HuH-7 (cell line): ENCODE measurements at places on chromosomes 4 and X.

- no peak for DNase-seq
Observed at GRCh38 chrX:154030266-154030665, 10.6 kb upstream of the IRAK1 start.

GRCh38 chr4:76689145-76689817, 208.7 kb downstream of the SOWAHB start:
- DNase-seq, result peak; percentile 53

DNA sequence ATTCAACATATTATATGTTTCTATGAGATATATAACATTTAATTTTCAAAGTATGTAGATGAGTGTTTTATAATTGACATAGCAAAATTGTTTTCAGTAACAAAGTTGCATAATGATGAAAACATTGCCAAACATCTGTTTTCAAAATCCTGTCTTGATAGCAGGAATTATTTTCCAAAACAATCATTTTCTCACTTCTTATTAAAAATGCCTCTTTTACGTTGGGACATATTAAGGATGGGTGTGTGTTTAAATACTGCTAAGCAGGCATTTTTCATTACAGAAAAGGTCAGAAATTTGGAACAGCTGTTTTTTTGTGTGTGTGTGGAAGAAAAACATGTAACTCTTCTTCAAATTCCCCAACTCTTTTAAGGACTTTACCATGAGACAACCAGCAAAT, 452.0 kb downstream of the SPRY1 start:
- DNase-seq, result no peak

DNA sequence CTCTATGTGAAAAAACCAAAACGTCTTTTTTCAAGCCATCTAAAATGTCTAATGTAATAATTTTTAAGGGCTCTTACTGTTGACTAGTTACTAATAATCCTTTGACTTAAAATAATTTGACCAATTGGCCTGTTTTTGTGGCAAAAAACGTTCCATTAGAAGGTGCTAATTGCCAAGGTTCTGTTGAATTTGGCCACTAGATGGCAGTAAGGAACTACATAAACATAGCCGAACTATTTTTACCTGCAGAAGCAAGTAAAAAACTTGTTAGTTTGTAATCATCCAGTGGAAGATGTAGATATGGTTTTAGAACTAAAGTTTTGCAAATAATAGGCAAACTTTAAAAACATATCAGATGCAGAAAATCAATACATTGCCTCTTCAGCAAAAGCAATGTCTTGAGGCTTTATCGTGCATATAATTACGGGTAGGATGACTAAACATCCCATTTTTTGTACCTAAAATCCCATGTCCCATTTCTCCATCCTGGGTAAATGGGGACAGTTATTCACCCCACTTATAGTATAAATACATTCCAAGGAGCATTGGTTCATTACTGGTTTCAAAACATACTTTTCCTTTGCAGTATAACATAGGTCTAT, 57.6 kb downstream of the PROM1 start:
- peak; percentile 43 for DNase-seq

DNA sequence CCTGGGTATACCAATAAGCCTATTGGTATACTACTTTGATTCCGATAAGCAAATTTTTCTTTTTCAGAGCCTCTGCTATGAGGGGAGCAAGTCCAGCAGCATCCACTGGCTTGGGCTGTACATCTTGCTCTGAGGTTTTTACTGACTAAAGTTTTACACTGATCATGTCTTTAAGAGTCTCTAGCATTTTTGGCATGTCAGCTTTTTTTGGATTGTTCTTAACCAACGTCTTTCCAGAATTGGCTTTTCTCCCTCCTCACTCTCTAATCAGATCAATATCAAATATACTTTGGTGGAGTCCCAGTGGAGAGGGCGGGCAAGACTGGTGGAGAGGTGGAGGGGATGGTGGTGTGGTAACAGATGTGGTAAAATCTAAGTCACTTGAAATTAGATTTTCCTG, 196.8 kb downstream of the HEPH start:
- DNase-seq, result no peak

- no peak for DNase-seq
Observed at GRCh38 chr4:139017861-139018260, 2.3 kb downstream of the NOCT start.

GRCh38 chrX:137568741-137569469, 3.0 kb downstream of the ZIC3 start:
- DNase-seq, result no peak

DNA sequence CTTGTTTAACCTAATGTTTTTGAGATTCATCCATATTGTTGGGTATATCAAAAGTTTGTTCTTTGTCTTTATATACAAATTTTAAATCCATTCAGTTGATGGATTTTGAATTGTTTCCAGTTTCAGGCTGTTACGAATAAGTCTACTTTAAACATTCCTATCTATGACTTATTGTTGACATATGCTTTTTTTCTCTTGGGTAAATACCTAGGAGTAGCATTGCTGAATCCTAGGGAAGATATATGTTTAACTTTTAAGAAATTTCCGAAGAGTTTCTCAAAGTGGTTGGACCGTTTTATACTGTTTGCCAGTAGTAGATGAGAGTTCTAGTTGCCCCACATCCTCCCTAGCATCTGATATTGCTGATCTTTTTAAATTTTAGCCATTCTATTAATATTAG, 60.9 kb upstream of the IL13RA1 start:
- no peak for DNase-seq

DNA sequence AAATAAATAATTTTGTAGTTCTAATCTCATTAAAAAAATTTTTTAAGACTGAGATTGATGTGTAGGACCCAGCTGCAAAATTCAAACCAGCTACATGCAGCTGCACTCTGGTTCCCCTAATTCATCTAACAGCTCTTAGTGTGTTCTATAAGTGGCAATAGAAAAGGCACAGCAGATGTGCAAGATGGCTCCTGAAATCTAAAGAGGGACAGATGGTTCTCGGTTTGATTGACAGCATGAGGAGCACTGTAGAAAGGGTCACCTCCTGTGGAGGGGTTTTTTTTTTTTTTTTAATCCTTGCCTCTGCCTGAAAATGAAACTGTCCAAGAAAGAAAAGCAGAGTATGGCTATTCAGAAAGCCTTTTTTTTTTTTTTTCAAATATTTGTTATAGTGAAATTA, 16.9 kb upstream of the OCIAD1 start:
- no peak for DNase-seq

DNA sequence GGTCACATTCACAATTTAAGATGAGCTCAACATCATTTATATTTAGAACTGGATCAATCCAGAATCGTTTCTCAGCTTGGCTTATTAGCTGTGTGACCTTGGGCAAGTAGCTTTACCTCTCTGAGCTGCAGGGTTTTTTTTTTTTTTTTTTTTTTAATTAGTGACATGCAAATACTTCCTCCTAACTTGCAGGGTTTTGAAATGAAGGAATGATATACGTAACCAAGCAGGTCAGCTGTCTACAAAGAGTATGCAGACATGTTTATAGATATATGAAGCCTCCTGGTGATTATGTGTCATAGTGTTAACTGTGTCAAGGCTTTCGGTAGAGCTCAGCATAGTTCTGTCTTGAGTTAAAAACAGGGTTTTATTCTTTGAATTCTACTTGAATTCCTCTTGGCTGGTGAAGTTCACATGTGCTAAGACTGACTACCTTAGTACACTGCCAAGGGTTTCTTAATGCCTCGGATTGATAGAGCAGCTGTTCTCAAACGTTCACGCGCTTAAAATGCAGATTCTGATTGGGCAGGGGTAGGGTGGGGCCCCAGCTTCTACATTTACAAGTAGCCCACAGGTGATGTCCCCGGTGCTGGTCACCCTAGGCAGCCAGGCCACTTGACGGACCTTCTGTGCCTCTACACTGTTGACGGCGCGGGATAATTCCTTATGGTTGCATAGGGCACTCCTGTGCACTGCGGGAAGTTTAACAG, 654 bp upstream of the STS start:
- DNase-seq, result no peak

DNA sequence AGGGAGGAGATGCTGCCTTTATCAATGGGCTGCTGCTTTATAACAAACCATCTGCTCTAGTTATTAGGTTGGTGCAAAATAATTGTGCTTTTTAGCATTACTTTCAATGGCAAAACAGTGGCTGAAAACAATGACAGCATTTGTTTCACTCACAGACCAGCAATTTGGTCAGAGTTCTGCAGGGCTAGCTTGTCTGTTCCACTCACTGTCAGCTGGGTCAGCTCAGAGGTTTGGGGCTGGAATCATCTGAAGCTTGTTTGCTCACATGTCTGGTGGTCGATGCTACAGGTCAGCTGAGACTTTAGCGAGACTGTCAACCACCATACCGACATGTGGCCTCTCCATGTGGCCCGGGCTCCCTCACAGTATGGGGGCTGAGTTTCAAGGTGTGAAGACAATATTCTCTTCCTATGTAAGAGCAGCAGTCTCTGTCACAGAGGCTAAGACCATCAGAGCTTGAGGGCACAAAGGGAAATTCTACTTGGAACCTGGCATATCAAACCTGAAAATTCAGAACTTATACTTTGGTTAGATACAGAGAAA, 81.3 kb upstream of the LIMCH1 start:
- no peak for DNase-seq

DNA sequence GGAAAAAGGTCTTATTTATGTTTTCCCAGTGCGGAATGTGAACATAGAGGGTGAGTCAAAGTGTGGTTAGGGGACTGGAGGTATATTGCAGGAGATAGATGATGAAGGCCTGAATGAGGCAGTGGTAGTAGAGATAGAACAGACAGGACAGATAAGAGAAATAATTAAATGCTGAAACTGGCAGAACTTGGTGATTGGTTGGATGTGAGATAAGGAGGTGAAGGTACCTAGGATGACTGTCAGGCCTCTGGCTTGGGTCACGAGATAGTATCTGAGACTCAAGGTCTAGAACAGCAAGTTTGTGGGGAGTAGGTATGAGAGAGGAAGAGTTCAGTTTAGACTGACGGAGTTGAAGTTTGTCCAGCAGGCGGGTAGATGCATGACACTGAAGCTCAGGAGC, 3.5 kb downstream of the MND1 start:
- no peak for DNase-seq

GRCh38 chrX:13520936-13521335, 48.5 kb upstream of the EGFL6 start:
- DNase-seq, result no peak

DNA sequence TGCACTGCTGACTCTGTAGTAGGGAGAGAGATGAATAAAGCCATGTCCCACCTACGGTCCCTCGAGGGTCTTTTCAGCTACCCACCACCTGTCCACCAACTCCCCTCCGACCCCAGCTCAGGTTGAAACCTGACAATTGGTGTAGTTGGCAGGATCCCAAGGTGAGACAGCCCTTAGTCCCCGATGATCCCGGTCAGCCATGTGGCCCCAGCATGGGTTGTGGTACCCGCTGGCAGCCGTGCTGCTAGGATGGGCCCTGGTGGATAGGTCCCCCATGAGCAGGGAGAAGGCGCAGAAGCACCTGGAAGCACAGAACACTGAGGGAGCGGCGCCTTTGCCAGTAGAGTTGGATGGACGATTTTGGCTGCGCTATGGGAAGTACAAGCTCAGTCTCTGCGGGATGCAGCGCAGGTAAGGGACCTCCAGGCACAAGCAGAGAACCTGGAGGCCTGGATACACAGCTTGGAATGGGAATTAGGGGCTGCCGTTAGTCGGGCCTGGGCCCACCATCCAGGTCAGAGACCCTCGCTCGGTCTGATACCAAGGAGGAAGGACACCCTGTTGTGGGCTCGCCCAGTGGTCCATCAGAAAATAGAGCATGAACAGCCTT, 694.6 kb upstream of the AGA start:
- DNase-seq, result no peak

- no peak for DNase-seq
Observed at GRCh38 chr4:175271010-175271630, 353.0 kb downstream of the ADAM29 start.

DNA sequence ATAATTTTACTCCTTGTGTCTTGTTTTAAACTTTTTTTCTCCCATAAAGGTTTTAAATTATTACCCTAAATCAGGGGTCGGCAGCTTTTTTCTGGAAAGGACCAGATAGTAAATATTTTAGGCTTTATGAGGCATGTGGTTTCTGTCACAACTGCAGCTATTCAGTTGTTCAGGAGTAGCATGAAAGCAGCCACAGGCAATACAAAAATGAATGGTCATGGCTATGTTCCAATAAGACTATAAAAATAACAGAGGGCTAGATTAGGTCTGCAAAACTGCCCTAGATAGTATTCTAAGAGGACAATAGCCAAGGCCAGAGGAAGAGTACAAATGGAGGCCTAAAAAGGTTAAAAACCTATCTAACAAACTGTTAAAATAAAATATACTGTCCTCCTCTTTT, 24.6 kb downstream of the HERC5 start:
- DNase-seq, result no peak

- DNase-seq, result no peak
Observed at GRCh38 chr4:28435314-28435713, 1574.7 kb downstream of the STIM2 start.

DNA sequence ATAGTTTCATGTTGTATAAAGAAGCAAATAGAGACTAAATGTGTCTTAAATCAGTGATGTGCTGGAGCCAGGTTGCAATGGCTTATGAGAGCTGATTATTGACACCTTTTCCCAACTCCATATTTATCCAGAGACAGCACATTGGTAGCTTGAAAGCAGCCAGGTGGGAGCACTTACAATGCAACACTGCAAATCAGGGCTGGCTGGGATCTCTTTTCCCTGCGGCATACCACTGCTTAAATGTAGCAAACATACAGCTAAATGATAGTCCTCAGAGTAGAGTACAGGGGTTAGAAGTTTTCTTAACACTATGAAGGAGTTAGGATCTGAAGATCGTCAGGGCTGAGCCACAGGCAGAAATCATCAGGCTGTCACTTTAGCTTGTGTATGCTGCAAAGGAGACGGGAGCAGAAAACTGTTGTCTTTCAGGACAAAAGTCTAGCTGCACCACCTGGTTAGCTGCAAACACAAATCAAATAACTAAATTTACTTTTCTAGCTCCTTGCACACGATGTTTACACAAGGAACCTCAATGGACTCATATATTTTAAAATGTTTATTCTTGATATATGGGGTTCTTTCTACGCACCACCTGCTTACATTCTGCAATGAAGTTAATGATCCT, 527.3 kb downstream of the TLL1 start:
- no peak for DNase-seq

DNA sequence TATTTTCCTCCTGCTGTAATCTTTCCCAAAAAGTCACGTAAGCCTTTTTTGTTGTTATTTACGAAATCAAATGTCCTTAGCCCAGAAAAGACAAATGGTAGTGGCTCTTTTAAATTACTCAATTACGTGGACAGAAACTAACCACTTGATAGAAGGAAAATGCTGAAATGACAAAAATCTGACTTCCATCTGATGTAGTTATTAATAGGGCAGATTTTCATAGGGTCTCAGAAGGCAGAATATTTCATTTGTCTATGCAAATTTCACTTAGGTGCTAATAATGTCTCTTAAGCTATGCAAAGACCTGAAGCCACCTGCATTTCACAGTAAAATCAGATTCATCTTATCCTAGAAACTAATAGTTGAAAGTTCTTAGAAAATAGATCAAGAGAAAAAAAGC, 295.7 kb downstream of the TMA16 start:
- DNase-seq, result no peak

DNA sequence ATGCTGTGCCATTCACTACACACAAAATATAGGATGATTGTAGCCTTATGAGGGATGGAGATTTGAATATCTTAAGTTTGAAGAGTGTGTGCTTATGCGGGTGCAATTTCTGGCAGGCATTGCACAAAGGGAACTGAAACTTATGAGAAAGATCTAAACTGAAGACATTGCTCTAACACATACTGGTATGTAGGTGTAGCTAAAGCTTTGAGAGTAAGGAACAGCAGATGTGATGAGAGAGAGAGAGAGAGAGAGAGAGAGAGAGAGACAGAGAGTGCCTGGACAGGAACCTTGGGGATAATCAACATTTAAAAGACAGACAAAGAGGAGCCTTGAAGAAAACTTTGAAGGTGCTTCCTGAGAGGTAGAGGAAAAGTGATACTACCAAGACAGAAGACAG, 379.7 kb downstream of the SPRY1 start:
- DNase-seq, result no peak
